ENCODE measurements at places on chromosomes 7 and 10.
A peak's percentile ranks its signal among the peaks of the same experiment; 100 is the strongest.

DNA sequence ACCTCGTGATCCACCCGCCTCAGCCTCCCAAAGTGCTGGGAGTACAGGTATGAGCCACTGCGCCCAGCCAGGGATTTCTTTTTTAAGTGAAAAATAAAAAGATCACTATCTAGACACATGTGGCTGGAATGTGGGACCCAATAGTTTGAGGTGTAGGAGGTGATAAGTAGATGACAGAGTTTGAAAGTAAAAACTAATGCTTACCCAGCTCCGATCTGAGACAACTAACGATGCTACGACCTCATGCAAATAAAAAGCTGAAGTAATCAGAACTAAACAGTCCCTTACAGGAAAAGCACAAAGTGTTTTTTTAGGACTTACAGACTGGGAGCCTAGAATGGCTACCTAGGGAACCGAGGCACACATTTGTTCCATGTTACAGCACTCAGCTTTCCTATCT, 23.0 kb downstream of the PCGF6 start:
- no peak for DNase-seq

GRCh38 chr7:2953588-2954407, 89.9 kb downstream of the CARD11 start:
- DNase-seq = no peak

GRCh38 chr10:91700788-91701444, 68.0 kb upstream of the PPP1R3C start:
- peak; percentile 61 for DNase-seq

DNA sequence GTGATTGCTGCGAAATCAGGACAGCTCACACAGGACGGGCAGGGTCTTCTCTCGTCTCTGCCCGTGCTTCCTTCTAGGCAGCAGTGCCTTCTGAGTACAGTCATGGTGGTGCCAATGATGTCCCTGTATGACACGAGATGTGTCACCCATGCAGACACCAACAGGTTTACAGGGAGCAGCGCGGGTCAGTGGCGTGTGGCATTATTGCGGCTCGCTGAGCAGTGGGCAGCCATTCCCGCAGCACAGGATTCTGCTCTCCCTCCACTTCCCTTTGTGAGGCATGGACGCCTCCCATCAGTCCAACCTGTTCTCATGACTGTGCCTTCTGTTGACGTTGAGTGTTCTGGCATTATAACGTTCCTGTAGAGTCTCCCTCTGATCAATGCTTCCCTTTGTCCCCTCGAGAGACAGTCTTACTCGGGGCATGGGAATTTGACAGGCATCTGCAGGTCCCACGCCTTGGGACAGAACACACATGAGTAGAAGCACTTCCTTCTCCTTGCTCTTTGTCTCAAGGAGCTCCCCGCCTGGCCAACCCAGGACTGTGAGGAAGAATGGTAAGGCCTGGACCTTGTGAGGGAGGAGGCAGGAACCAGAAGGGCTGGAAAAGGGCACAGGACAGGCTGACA, 219.5 kb downstream of the PAXIP1 start:
- DNase-seq = no peak

DNA sequence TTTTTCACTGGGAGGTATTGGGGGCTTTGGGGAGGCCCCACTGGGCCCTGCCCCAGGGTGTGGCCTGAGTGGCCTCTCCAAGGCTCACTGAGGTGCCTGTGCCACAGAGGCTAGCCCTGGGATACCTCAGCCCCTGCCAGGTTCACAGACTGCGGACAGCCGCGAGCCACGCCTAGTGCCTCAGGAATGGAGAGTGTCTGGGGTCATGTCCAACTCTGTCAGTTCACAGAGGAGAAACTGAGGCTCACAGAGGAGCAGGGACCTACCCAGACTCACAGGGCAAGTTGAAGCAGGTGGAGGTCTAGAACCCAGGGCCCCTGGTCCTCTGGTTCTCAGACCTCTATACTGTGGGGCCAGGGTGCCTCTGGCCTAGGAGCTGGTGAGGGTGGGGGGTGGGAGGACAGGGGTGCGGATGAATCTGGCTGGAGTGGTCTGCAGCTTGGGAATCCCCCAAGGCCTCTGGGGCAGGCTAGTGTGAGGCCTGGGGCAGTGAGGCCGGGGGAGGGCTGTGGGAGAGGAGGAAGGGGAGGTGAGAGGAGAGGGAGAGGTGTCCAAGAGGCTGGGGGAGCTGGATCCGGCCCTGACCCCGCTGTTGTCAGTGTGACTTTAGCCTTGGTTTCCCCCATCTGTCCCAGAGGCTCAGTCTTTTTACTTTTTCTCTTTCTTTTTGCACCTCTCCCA, 20.0 kb downstream of the NEURL1 start:
- no peak for DNase-seq

GRCh38 chr10:8568401-8568800, 513.9 kb downstream of the GATA3 start:
- no peak for DNase-seq

DNA sequence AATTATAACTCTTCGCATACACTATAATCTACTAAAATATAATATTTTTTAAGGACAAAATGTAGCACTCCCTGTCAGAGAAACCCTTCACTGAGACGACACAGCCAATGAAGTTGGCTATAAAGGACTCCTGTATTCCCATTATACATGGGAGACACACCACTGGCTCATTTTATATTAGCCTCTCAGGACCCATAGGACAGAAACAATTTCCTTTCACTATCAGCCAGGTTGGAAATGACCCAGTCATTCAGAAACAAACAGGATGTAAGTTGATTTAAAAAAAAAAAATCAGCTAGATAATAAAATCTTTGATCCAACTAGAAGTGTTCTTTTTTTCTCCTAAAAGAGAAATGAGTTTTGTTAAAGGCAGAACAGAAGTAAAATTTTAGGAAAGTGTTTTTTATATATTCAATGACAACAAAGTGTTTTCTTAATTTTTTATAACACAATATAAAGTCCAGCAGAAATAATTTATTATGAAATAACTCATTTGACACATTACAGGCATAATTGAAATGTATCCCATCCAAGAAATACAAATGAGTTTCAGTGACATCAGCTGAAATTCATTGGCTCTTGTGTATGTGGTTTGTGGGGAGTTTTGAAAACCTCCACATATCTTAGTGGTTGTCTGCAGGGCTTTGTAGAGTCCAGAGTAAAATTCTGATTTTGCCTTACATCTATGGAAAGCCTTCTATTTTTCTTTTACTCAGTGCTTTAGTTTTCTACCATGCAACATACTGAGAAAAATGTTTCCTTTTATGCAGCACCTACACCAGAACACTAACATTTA, 64.1 kb downstream of the CTTNBP2 start:
- DNase-seq = no peak

- no peak for DNase-seq
Observed at GRCh38 chr10:117728087-117728486, 185.5 kb downstream of the EMX2 start.

DNA sequence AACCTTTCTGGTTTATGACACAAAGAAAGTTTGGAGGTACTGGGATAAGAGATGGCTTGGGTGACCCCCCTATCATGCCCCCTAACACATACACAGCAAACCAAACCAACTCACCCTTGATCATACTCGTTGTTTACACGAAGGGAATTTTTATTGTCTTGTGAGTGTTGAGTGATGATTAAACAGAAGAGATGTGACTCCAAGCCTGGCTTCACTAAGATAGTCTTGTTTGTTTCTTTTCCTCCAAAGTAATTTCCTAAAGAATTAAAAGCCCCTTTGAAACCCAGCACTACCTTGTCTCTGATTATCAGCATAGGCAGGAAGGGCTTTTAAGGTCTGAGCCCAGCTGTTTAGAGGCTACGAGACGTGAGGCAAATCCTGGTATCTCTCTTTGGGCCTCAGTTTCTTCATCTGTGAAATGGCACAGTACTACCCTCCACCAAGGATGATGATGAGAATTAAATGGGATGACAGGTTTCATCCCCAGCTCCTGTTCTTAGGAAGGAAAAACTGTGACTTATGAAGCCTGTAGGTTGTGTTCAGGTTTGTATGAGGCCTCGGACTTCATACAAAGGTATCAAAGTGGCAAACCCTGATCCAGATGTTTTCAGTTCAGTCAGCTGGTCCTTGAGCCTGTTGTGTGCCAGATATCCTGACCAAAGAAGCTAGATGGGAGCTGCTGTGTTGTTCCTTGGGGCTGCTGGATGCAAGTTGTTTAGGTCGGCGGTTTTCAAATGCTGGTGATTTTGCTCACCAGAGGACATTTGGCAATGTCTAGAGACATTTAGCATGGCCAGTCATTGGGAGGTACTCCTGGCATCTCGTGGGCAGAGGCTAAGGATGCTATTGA, 51.8 kb downstream of the TCF7L2 start:
- no peak for DNase-seq

DNA sequence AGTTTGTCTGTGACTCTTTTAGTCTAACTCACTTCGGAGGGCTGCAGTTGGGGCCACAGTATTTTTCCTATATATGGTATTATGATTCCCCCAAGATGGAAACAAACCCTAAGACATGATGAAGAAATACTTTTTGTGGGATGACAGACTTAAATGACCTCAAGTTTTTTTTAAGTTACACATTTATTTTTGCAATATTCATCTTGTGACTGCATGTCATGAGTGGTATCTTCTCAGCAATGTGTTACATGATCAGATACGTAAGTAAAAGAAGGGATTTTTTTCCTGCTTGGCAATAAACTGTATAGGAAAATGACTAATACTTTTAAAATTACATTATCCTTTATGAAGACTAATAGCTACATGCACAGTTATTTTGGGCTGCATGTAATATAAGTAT, 57.8 kb downstream of the OR13A1 start:
- DNase-seq = no peak

- no peak for DNase-seq
Observed at GRCh38 chr10:90141791-90142190, 440.4 kb downstream of the KIF20B start.

GRCh38 chr10:87632454-87632853, 27.2 kb upstream of the PAPSS2 start:
- no peak for DNase-seq

GRCh38 chr10:69474742-69475432, 23.6 kb downstream of the TSPAN15 start:
- peak; percentile 36 for DNase-seq

DNA sequence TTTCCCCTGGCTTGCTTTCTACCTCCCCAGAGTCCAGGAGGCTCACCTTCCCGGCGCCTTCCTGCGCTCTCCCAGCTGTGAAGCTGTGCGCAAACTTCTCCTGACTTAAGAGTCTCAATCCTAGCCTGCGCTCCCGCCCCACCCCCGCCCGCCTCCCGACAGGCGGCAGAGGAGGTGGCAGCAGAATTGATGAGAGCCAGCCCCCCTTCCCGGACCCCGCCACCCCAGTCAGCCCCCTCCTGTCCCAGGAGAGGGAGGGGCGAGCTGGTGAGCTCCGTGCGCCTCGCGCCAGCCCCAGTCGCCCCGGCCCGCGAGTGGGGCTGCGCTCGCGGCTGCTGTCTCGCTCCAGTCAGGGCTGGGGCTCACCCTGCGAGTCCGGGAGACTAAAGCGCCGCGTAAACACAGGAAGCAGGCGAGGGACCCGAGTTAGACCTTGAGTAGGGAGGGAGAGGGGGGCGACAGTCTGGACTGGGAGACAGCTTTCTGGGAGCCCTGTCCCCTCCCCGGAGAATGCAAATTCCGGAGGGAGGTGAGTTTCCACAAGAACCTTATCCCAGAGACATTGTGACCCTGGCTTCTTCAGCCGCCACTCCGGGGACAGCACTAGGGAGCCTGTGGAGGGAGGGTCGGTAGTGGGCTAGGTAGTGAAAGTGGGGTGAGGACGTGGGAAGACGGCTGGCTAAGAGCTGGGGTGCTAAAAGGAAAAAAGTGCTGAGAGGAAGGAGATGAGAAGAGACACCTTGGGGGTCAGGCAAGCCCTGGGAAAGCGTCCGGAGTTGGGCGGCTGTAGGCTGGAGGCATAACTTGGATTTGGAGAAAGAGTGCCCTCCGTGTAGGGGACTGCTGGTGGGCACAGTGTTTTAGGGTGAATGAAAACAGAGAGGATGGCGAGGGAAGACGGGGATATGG, at the start of gene CALCR:
TSS of gene CALCR (minus strand) at position 79 of the 909 bp plus-strand sequence. CDS start 87,743 bp downstream, outside the sequence.
- DNase-seq = no peak

GRCh38 chr10:68566351-68566750, 6.2 kb downstream of the TET1 start:
- DNase-seq = no peak

DNA sequence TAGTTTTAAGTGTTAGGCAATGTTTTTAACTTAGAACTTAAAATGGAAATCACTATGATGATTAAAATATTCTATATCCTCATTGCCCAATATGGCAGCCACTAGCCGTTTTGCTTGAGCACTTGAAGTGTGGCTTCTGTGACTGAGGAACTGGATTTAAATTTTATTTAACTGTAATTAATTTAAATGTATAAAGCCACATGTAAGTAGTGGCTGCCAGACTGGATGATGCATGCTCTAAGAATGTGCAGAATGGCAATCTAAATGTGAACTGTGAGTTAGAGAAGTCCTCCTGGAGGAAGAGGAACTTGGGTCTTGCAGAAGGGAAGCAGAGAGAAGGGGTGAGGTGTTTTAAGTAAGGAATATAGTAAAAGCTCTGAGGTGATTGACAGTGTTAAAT, 451.4 kb downstream of the SUGCT start:
- peak; percentile 59 for DNase-seq

GRCh38 chr10:70549962-70550458, 52.5 kb downstream of the PRF1 start:
- DNase-seq = peak; percentile 28

DNA sequence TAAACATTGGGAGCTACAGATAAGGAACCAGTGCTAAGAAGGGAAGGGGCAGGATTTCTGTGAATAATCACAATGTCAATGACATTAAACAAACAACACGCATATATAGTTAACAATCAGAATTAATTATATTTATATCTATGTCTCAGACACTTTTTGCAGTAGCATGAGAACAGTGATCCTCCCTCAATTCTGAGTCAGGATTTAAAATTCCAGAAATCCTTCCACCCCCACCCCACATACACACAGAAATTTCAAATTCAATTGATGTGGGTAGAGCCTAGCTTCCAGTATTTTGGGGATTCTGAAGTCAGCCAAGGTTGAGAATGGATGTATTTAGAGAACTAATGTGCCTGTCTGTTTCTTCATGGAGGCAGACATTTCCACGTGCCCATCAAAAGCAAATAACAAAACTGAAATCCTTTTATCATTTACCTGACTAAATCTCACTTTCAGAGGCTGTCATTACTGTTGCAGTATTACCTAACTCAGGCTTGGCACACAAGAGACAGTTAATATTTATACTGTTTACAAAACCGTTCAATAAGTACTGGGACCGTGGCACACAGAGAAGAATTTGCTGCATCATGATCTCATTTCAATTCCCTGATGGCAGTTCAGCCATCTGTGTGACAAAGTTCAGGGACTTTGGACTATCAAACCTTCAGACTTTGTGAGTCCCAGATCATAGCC, 116.6 kb upstream of the PALS2 start:
- no peak for DNase-seq

- no peak for DNase-seq
Observed at GRCh38 chr7:44969049-44969700, 9.6 kb downstream of the MYO1G start.

- DNase-seq = no peak
Observed at GRCh38 chr10:124414076-124414475, 4.6 kb downstream of the OAT start.
